Karpas-422 (cell line): ENCODE measurements at places on chromosomes 1 and 21. TPM values are rescaled to one million over a fixed set of nuclear protein-coding genes. Genes with fewer than 3 reads are reported as not detected.

RNASEL gene
- total RNA-seq, result 11.8 and 17.3 TPM in 2 replicates

- DNase-seq, result no peak
- H3K36me3 ChIP-seq, result peaks cover 20% of the 10 kb centered on the region; the same call in 1 of the 2 replicates
- H3K27me3 ChIP-seq, result no peaks in the 10 kb centered on the region
Observed at GRCh38 chr1:228496494-228496893, 9.3 kb downstream of the RNF187 start.

DNA sequence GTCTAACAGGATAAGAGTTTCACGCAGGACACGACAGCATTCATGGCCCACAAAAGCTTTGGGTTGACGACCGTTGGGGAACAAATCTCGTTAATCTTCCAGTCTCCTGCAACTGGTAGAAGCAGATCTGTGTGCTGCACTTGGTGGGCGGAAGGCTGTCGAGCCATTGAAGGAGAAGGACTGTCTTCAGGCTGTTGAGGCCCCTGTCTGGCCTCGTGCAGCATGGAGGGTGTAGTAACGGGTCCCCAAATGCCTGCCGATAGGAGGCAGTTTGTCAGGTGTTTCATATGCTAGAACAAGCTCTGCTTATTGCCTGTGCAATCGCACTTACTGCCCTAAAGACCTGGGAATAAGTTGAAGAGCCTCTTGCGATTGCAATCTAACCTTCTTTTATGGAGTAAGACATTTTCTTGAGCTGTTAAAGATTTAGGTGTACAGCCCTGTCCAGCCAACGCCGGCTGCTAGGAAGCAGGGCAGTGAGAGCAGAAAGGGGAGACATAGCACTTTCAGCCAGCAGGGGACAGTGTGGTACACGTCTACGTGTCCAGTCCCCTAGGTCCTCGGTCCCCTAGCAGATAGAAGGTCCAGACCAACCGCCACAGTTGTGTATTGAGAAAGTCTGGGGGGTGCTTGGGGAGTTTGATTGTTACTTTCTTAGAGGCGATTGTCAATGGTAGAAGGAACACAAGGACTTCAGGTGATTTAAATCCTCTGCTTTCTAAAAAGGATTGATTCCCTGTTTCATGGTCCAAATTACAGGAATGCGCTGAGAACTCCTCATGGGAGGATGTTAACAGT is 102.3 kb upstream of the TMPRSS2 start:
- H3K4me3 ChIP-seq, result no peak overlapping the region
- no peak overlapping the region for H3K27ac ChIP-seq
- DNase-seq, result peak; percentile 68
- no peaks in the 10 kb centered on the region for H3K4me1 ChIP-seq
- H3K27me3 ChIP-seq, result no peaks in the 10 kb centered on the region

DNA sequence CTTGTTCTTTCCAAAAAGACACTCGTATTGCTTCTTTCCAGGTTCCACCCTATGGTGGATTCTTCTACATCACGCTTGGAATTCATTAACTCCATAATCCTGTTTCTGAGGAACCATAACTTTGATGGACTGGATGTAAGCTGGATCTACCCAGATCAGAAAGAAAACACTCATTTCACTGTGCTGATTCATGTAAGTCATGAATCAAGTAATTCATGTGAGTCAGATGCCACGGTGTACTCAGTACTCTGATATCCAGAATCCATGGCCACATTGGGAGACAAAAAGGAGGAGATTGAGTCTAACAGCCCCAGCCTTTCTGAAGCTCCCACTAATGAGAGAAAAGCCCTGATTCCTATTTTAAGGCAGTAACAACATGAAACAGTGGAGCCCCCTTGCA is 7.4 kb downstream of the CHI3L2 start:
- no peaks in the 10 kb centered on the region for H3K4me1 ChIP-seq
- H3K4me3 ChIP-seq, result no peak overlapping the region
- no peak for DNase-seq
- no peaks in the 10 kb centered on the region for H3K36me3 ChIP-seq

DNA sequence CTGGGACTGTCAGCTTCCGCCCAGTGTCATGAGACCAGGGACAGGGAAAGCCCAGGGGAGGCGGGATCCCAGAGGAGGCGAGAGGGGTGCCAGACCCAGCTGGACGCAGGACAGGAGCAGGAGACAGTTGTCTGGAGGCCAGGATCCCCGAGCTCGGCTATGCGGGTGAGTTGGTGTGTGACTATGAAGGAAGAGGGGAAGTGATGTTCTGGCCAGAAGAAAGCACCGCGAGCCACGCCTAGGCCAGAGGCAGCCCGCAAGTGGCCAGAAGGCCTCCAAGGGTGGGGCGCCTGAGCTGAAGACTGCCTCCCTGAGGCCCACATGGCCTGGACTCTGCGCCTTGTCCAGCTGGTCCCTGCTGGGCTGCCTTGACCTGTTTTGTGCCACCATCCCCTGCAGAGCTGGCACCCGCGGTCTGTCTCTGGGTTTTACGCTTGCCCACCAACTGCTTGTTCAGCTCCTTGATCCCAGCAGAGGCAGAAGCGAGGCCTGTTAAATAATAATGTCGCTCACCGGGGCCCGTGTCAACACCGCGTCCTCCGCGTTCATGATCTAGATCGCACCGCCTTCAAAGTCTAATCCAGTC is 85.2 kb upstream of the ACTL8 start:
- DNase-seq, result no peak
- H3K4me3 ChIP-seq, result no peak overlapping the region
- H3K27ac ChIP-seq, result no peak overlapping the region
- no peaks in the 10 kb centered on the region for H3K4me1 ChIP-seq

- no peak overlapping the region for H3K27ac ChIP-seq
- no peaks in the 10 kb centered on the region for H3K36me3 ChIP-seq
- no peak for DNase-seq
Observed at GRCh38 chr1:61055110-61055614, 27.2 kb upstream of the NFIA start.

DDOST gene
- 141 and 161 TPM in 2 replicates for total RNA-seq

GRCh38 chr21:42395302-42395701 is 550 bp downstream of the TMPRSS3 start:
- H3K36me3 ChIP-seq, result no peaks in the 10 kb centered on the region
- H3K27ac ChIP-seq, result no peak overlapping the region
- no peak overlapping the region for H3K4me3 ChIP-seq

DMBX1 gene
- total RNA-seq, result not detected in 2 replicates

DNA sequence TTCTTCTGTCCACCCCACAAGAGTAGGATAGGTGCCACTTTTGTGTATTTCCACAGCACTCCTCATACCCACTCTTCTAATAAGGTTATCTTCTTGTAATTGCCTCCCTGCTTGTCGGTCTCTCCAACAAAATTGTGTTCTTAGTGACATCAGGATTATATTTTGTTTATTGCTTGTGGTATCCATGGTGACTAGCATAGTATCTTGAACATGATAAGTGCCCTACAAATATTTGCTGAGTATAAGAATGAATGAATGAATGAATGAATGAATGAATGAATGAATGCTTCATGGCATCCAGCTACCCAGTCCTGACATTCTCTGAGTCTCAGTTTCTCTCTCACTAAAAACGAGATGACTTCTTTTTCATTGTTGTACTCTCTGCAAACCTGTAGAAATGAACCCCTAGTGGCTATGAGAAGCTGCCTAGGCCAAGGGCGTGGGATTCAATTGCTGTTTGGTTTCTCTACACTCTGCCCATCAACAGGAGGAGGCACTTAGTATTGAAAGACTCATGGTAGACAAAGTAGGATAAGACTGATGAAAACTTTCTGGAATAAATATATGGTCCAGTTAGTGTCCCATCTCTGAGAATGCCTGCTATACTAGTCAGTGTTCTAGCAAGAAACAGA is 121.0 kb downstream of the TMEM53 start:
- H3K36me3 ChIP-seq, result no peaks in the 10 kb centered on the region
- H3K4me1 ChIP-seq, result no peaks in the 10 kb centered on the region
- no peak overlapping the region for H3K27ac ChIP-seq
- DNase-seq, result no peak
- no peaks in the 10 kb centered on the region for H3K27me3 ChIP-seq

DNA sequence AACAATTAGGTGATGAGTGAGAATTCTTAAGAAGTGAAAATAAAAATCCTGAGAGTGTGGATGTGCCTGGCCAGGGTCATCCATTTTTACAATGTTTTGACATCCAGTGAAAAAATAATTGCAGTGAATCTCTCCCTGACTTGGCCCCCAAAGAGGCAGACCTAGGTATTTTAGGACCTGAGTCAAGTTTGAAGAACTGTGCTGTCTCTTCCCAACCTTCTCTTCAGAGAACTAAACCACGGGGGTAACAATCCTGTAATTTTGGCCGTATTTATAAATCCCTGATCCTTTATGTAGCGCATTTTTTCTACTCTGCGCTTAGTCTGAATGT is 43.3 kb upstream of the PPP2R5A start:
- peaks cover 10% of the 10 kb centered on the region for H3K4me1 ChIP-seq
- no peak overlapping the region for H3K27ac ChIP-seq
- no peak overlapping the region for H3K4me3 ChIP-seq
- no peaks in the 10 kb centered on the region for H3K36me3 ChIP-seq
- no peaks in the 10 kb centered on the region for H3K27me3 ChIP-seq

DNA sequence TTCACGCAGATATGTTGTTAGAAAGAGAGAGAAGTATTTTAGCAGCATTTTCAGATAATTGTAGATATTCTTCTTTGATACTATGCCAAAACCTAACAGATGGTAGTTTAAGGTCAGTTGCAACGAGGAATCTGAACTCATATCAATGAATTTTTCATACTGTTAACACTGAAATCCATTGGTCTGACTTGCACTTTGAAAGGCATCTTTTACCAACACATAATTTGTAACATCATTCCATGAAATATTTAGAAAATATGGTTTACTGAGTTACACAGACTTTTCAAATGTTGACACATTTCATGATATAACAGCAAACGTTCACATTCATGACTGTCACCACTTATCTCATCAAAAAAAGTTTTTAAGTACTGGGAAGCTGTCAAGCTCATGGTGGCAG is 4.6 kb downstream of the ACBD6 start:
- peaks cover 36% of the 10 kb centered on the region for H3K36me3 ChIP-seq
- H3K27me3 ChIP-seq, result no peaks in the 10 kb centered on the region
- DNase-seq, result no peak
- no peak overlapping the region for H3K27ac ChIP-seq

CASZ1 gene
- 1.3 TPM in 2 replicates for total RNA-seq

OR2L8 gene
- not detected in 2 replicates for total RNA-seq

KCNJ10 gene
- total RNA-seq, result not detected in 2 replicates

LYPD8 gene
- not detected in 2 replicates for total RNA-seq

BMP8A gene
- not detected in 2 replicates for total RNA-seq

DNA sequence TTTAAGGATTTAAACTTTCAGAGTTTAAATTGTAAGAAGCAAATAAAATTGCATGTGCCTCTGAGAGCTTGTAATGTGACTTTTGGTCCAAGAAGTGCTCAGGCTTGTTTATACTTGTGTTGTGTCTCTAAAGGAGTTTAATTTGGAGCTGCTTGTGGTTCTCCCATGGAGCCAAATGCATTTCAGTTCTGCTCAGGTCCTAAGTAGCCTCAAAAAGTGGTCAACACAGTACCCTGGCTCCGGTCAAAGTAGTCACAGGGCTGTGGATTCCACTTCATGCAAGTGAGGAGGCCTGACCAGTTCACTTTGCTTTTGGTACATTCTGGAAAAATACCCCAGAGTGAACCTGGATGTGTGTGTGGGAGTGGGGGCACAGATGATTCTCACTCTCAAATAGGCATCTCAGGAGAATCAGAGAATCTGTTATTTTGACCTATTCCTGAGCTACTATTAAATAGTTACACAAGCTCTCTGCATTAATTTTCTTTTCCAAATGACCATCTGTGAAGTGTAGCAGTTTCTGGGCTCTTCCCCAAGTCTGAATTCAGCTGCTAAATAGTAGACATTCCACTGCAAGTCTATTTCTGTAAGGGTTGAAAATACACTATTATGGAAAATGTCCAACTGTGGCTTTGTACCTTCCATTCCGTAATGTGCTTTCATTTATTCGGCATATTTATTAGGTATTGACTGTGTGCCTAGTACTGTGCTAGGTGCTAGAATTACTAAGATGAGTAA is 31.7 kb upstream of the AGO1 start:
- H3K27me3 ChIP-seq, result no peaks in the 10 kb centered on the region
- no peaks in the 10 kb centered on the region for H3K36me3 ChIP-seq
- DNase-seq, result no peak
- no peak overlapping the region for H3K4me3 ChIP-seq
- no peak overlapping the region for H3K27ac ChIP-seq
- peaks cover 6% of the 10 kb centered on the region for H3K4me1 ChIP-seq

GRCh38 chr1:156889802-156890580 is 3.5 kb upstream of the PEAR1 start:
- no peak overlapping the region for H3K4me3 ChIP-seq
- no peaks in the 10 kb centered on the region for H3K27me3 ChIP-seq
- H3K4me1 ChIP-seq, result peaks cover 4% of the 10 kb centered on the region
- peak; percentile 90 for DNase-seq
- H3K27ac ChIP-seq, result no peak overlapping the region
- no peaks in the 10 kb centered on the region for H3K36me3 ChIP-seq

DNA sequence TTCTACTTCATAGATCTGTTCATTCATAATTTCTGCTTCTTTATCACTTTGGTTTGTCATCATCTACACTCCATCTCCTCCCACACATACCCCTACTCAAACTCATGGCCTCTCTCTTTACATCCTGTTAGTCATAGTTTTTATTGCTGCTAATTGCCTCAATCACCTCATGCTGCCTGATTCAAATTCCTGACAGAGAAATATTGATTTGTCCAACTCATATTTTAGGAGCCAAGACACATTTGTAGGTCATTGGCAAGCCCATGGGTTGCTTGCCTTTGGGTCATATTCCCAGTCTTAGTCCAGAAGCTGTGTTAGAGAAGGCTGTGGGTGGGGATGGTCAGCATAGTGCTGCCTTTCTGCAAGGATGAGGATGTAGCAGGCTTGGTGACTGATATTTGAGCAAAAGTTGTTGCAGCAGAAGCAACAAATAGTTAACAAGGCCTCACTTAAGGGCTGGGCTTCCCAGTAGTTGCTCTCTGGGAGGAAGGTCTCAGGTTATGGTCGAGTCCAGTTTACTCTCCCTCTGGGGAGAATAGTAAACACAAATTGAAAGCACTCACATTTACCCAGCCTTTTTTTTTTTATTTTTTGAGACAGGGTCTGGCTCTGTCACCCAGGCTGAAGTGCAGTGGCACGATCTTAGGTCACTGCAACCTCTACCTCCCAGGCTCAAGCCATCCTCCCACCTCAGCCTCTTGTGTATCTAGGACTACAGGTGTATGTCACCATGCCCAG is 22.4 kb upstream of the EPS15 start:
- DNase-seq, result no peak
- no peak overlapping the region for H3K4me3 ChIP-seq
- peaks cover 15% of the 10 kb centered on the region for H3K4me1 ChIP-seq
- no peaks in the 10 kb centered on the region for H3K36me3 ChIP-seq
- no peaks in the 10 kb centered on the region for H3K27me3 ChIP-seq

- H3K27me3 ChIP-seq, result no peaks in the 10 kb centered on the region
- no peak for DNase-seq
- H3K36me3 ChIP-seq, result no peaks in the 10 kb centered on the region
- H3K4me3 ChIP-seq, result no peak overlapping the region
Observed at GRCh38 chr1:109907190-109907774, 3.4 kb upstream of the CSF1 start.
